ENCODE measurements at places on chromosomes 4 and X.
A peak's percentile ranks its signal among the peaks of the same experiment; 100 is the strongest.

DNA sequence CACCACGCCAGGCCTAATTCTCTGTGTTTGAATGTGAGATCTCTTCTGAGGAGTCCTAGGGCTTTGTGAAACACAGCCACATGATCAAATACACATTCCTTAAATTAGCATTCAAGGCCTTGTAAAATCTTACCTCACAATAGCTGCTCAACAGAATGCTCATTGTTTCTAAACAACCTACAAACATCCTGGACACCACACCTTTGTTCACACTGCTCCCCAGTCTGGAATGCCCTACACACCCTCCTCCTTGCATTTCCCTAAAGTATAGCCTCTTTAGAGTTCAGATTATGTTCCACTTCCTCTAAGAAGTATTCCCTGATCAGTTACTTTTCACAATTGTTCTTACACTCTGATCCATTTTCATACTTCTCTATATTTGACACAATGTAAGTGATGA lies 110.6 kb downstream of the AGTR2 start:
- no peak for DNase-seq

DNA sequence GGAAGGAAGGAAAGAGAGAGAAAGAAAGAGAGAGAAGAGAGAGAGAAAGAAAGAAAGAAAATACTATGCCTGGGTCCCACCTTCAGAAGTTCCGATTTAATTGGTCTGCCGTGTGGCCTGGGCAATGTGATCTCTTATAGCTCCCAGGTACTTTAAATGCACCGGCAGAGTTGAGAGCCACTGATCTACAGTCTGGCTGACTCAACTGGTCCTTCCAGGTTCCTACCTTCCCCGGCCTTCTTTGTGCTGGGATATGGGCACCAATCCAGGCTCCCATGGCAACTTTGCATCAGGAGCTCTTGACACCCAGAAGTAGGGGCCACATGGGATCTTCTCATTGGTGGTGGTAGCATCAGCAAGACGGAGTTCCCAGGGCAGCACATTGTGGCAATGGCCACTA lies 186.5 kb upstream of the ATP6AP2 start:
- no peak for DNase-seq

DNA sequence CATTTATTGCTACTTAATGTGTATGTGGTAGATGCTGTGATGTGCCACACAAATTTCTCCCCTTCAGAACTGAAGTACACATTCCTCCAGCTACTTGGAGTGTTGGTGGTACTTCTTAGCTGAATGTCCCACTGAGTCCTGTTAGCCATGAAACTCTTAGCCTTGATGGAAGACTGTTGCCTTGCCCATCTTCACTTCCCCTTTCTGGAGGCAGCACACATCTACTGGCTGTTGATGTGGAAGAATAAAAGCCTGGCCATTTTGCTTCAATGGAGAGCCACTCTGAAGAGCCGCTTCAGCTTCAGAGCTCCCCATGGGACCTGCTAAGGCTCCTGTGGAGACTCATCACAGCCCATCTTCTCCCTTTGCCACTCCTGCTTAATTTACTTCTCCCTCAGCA lies 157.7 kb upstream of the PITX2 start:
- no peak for DNase-seq

GRCh38 chr4:128061566-128062536 lies 739 bp downstream of the LARP1B start:
- peak; percentile 42 for DNase-seq

- no peak for DNase-seq
Measured at GRCh38 chr4:113945906-113946305, 33.5 kb downstream of the ARSJ start.

DNA sequence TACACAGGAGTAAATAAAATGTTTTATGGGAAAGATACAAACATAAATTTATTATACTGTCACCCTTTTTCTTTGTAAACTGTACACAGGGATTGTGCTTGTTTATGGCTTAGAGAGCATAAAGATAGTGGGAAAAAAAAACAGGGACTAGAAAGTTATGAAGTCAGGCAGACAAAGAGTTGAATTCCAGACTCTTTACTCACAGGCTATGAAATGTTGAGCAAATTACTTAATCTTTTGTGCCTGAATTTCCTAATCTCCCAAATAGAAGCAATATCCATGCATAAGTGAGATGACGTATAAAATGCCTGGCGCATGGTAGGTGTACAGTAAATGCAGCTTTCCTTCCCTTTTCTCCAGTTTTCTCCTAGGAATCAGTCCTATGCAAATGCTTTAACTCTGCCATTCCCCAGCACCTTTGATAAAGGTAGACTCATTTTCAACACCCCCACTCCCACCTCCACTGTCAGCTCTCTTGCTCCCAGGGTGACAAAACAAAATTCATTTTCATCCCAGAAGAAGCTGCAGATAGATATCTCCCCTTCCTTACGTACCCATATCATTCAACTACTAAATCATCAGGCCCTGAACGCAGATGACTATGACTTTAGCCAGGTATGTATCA lies 44.5 kb upstream of the BTC start:
- DNase-seq = no peak

- no peak for DNase-seq
Measured at GRCh38 chrX:9390121-9390520, 74.7 kb upstream of the TBL1X start.

GRCh38 chr4:113447769-113448168 lies 313.8 kb downstream of the CAMK2D start:
- no peak for DNase-seq

All from activated T-cell treated with anti-CD3 and anti-CD28 coated beads for 4 hours (primary cell).